NCI-H345 (cell line): ENCODE measurements at places on chromosomes 1 and 21.

DNA sequence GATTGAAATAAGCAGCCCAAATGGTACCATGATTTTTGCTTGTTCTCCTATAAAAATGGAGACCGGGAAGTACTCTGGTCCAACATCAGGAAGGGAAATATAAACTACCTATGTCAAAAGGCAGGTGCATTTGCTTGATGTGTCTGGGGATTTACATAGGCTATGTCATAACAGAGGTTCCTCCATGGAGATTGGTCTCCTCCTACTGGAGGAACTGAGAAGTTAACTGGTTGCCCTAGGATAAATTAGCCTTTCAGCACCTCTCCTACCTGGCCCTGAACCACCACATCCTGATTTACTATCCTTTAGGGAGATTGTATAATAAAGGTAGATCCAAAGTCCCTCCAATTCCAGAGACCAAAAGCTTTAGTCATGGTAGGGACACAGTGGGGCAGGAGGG, 1109.3 kb upstream of the B3GALT2 start:
- no peak for DNase-seq

GRCh38 chr1:21531241-21531640, 22.0 kb downstream of the ALPL start:
- no peak for DNase-seq

DNA sequence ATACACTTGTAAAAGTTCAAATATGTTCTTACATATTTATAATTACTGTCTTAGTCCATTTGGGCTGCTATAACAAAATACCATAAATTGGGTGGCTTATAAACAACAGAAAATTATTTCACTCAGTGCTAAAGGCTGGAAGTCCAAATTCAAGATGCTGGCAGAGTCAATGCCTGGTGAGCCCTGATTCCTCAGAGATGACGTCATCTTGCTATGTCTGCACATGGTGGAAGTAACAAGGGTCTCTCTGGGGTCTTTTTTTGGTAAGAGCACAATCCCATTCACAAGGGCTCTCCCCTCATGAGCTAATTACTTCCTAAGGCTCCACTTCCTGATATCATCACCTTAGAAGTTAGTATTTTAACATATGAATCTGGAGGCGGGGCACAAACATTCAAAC, 108.0 kb upstream of the DUSP10 start:
- DNase-seq = no peak

DNA sequence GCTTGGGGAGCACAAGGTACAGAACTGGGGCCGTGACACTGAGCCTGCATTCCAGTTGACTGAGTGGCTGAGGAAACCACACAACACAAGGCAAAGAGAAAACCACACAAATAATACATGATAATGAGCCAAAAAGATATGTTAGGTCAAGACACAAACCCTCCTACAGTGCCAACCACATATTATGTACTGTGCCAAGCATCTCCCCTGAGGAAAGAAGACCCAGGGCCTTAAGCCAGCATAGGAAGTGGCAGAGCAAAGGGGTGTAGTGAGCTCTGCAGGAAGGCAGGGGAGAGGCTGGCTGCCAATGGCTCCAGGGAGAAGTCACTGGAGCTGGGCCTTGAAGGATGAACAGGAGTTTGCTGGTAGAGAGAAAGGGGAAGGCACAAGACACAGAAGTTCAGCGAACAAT, 28.2 kb downstream of the CTNNBIP1 start:
- no peak for DNase-seq

GRCh38 chr1:89047734-89048133, 17.3 kb downstream of the GBP1 start:
- DNase-seq = no peak

DNA sequence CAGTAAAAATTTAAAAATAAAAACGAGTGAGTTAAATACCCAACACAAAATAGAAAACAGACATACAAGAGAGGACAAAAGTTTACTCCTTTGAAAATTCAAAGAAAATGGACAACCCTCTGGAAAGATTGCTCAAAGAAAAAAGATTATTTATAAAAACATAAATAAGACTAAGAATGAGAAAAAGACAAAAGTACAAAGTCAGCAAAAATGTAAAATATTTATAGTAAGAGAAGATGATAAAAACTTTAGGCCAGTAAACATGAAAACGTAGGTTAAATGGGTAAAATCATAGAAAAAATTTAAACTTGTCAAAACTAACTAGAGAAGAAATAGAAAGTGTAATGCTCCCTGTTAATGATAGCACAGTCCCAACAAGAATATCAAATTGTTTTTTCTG, 31.9 kb upstream of the SLC45A1 start:
- no peak for DNase-seq

- DNase-seq = peak; percentile 54
Observed at GRCh38 chr1:234613128-234613875, 3.3 kb upstream of the IRF2BP2 start.

- DNase-seq = no peak
Observed at GRCh38 chr1:36709869-36710481, 227.3 kb upstream of the CSF3R start.
